Activated CD4-positive, CD25-positive, alpha-beta regulatory T cell treated with anti-CD3 and anti-CD28 coated beads, Interleukin-2, amount 50 U/mL, for 72 hours (primary cell): ENCODE measurements at places on chromosomes 6 and 20.

DNA sequence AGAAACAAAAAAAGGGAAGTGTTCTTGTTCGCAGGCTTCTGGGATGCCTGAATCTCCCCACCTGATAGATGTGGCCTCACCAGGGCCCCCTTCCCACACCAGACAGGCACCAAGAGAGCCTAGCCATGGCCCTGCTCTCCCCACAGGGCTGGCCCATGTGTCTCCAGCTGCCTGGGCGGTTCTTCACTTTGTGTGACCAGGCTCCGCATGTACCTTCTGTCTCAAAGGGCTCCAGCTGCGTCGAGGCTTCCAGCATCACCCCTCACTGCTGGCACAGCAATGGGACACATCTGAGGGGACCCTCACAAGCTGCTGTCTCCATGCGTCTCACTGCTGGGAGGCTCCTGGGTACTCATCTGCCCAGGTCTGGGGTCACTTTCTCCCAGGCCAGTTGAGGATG, 362.9 kb downstream of the ZFAND3 start:
- DNase-seq: no peak

GRCh38 chr6:75874224-75874623, 125.2 kb downstream of the MYO6 start:
- DNase-seq: no peak

DNA sequence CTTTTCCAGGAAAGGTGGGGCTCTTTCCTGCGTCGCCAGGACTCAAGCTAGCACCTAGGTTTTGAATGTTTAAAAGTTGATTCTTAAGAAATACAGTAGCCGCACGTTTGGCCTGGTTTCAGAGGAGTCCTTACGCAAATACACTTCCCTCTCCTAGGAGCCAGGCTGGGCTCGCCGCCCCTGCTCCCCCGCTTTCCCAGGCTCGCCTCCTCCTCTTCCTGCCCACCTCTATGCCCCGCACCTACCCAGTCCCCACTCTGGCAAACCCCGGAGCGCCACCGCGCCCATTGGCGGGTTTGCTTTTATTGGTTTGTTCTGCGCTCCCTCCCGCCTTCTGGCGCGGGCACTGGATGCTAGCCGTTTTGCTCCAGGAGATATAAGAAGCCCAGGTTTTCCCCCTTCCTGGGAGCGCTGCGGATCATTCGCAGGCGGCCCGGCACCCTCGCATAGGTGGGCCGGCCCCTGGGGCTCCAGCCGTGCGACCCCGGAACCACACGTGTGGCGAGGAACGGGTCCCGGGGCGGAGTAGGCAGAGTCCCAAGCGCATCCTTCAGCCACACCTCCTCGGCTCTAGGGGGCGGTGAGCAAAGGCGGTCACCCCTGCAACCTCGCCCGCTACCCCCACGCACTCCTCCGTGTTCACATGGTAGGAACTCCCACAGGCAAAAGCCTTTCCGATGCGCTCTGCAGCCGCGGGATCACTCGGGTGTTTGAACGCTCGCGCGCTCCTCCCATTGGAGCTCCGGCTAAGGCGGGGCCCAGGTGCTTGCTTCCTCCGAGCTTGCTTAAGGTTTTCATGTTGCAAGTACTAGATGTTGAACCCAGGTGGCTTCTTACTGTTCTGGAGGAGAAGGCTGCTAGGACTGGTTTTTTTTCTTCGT, 119.0 kb downstream of the RTN4IP1 start:
- DNase-seq: peak; percentile 61

GRCh38 chr6:125310994-125311649, 9.4 kb upstream of the HDDC2 start:
- no peak for DNase-seq

DNA sequence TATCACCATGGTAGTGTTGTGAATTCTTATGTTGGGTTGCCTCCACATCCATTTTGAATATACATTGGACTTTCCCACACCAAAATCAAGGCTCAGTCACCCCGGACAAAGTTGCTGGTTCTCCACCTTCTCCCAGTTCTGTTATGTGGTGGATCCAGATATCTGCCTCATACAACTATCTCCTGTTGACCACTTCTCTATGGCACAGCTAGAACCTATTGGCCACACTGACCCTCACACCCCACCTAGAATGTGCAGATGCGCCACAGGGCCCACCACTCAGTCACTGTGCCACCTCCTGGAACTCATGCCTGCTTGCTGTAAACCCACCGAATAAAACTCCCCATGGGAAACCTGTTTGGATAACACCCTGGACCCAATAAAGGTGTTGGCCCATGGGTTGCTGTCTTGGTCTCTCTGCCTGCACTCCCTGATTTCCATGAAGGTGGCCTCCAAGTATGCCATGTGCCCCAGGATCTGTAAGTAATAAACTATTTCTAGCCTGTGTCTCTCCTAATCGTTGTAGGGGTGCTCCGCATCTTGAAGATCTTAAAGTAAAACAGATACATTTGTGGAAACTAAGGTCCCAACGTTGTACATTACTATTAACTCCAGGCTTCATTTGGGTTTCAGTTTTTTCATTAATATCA, 7.2 kb upstream of the NQO2 start:
- no peak for DNase-seq

DNA sequence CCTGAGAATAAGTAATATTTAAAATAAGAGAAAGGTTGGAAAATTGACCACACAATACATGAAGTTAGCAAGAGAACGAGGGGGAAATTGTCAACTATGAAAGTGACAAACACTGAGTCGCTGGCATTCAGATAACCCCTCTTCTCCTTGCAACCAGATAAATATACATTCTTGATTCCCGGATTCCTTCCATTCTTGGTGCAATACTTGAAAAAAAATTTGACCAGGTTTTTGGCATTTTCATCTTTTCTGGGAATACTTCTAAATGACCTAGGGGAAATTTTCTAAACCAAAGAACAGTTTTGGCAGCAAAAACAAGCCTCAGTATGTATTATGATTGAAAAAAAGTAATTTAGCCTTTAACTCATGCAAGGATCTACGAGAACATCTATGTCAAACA, 164.0 kb downstream of the PDE7B start:
- no peak for DNase-seq

- no peak for DNase-seq
Measured at GRCh38 chr6:35079311-35080000, 61.7 kb downstream of the TCP11 start.

DNA sequence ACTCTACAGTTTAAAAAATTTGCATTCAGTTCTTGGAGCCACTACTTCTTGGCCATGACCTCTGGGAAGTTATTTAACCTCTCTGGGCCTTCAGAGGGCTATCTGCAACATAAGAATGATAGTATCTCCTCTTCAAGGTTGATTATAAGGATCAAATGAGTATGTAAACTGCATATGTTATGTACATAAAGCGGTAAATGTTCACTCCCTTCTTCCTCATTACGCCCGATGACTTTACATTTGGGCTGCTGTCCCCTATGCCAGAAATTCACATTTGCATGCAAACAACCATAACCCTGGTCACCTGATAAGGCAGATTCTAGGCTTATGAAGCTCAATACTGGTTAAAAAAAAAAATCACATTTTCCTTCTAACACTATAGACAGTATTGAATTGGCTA, 50.4 kb downstream of the ALDH5A1 start:
- DNase-seq: no peak

GRCh38 chr6:24663189-24663588, 3.5 kb downstream of the TDP2 start:
- no peak for DNase-seq

DNA sequence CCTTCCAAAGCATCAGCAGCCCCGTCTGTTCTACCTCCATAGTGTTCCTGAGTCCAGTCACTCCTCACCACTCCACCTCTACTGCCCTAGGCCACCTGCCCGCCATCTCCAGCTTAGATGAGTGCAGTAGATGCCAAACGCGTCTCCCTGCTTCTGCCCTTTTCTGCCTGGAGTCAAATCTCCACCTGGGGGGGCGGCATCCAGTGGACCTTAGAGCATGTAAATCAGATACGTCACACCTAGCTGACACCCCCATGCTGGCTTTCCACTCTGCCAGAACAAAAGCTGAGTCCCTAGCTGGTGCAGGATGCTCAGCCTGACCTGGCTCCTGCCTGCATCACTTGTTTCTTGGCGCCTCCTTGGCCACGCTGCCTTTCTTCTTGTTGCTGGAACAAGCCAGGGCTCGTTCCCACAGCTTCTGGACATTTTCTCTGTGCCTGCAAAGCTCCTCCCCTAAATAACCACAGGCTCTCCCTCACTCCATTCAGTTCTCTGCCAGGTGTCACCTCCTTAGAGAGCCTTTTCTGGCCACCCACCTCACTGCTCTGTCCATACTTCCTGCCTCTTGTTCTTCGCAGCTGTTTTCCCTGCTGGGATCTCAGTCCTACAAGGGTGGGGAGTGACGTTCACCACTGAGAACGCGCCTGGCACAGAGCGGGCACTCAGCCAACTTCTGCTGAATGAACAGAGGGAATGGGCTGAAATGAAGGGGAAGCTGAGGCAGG, 5.8 kb downstream of the DDR1 start:
- DNase-seq: peak; percentile 5

DNA sequence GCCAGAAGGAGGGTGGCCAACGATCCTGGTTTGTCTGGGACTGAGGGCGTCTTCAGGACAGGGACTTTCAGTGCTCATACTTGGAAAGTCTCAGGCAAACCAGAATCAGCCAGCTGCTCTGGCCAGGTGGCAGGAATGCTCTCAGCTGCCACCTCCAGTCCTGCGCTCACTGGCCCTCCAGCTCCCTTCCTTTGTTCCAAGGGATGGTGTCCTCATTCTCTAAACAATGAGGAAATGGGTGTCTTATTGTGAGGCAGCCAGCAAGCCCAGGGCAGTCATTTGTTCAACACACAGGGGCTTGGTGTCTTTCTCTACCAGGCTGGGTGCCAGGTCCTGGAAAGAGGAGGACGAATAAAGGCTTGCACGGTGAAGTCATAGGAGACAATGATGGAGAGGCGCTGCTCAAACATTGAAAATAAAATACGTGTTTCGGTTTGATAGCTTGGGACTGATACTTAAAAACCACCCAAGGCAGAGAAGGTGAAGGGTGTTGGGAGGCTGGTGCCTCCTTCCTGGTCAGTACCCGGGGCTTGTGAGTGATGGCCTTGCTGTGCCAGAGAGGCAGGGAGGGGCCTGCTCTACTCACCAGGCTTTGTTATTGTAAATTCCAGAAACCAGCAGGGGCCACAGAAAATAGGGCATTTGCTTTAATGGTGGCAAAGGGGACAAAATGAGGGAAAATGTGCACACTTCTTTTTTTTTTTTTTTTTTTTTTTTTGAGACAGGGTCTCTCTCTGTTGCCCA, 11.3 kb upstream of the TMEM181 start:
- DNase-seq: no peak

GRCh38 chr6:140812636-140813035, 1320.1 kb upstream of the GJE1 start:
- no peak for DNase-seq

DNA sequence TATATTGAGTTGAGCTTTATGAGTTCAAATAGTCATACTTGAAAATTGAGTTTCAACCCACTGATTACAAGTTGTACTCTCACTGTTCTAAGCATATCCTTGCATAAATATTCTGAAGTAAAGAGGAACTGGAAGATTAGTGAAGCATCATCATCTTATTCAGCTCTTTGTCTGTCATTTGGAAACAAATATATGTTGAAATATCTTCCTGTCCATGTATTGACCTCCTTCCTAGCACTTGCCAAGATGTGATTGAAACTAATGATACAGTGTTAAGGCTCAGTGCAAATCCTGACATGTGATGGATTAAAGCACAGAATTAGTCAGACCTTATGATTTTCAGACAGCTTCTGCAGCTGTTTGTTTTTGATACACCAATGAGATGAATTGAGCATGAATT, 434.3 kb downstream of the TBC1D32 start:
- DNase-seq: no peak

DNA sequence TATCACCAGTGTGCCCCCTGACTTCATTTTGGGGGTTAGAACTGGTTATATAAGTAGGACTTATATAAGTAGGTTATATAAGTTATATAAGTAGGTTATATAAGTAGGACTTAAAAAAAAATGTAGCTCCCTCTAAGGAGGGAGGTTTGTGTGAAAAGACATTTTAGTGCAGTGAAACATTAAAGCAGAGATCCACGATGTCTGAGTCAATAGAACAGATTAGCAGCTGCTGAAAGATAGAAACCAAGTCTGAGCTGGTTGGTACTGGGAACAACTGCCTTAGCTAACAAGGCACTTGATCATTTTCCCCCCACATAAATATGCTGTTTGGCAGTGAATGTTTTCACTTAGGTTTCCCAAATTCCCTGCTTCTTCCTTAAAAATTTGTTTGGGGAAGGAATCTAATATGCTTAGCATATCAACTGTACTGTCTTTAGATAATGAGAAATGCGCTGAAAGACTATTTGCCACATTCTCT, 2.1 kb upstream of the RPS12 start:
- no peak for DNase-seq

DNA sequence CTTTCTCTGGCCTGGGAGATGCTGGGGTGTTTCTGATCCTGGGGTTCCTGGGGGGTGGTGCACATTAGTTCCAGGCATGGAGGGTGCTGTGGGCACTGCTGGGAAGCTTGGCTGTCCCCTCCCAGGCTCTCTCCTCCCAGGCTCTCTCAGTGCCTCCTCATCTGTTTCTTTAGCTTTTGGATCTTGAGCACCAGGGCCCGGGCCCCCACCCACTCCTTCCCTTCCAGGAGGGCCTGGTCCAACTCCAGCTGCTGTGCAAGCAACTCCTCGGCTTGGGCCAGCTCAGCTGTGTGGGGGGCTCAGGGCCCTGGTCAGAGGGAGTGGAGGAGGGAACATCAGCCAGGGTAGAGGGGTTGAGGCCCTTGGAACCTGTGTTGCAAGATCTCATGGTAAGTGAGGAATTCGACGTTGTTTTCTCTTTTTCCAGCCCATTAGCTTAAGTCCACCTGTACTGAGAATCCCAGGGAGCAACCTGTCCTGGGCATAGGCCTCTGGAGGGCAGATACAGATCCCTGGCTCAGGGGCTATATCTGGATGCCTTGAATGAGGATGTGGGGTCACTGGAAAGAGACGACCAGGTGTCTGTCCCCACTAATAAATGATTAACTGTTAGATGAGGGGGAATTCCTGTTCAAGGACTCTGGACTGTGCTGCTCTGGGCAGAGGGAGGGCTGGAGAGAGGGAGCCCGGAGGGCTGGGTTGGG, 34.5 kb upstream of the HLA-A start:
- no peak for DNase-seq

GRCh38 chr20:51313358-51313827, 229.1 kb downstream of the NFATC2 start:
- no peak for DNase-seq

GRCh38 chr20:44479643-44480042, 4.0 kb downstream of the TTPAL start:
- DNase-seq: no peak
